ENCODE measurements at places on chromosomes 12 and 14.

GRCh38 chr14:28676479-28676878, 90.1 kb upstream of the FOXG1 start:
- no peak for DNase-seq

DNA sequence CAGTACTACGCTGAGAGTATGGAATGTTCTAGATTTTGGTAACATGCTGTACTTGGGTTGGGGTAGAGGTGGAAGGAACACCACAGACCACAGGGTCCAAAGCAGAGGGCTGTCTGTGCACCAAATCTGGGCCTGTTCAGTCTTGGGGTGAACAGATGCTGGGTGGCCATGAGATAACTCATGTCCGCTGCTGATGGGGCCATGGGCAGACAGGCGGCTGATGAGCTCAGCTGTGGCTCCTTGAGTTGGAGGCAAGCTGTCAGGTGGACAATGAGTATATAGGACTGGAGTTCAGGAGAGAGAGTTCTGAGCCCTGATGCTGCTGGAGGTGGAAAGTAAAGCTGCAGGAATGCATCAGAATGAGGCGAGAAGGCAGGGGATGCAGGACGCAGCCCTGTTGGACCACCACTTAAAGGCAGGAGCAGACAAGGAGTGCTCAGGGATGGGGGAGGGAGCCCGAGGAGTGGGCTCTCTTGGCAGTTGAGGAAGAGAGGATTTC, 6.2 kb downstream of the SMIM41 start:
- no peak for DNase-seq

DNA sequence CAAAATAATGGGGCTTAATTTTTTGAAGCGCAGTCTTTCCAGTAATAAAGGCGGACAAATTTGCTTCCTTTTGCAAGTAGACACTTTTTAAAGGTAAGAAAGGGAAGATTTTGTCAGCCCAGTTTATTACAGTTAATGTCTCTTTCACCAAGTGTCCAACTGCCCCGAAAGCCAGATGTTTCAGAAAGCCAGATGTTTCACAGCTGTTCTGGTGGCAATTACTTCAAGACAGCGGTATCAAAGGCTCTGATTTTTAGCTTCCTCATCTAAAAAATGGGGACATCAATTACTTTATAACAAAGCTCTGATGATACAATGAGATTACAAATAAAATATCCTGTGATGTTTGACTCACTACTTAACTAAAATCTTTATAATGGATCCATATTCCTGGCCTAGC, 1.0 kb downstream of the WBP11 start:
- no peak for DNase-seq

DNA sequence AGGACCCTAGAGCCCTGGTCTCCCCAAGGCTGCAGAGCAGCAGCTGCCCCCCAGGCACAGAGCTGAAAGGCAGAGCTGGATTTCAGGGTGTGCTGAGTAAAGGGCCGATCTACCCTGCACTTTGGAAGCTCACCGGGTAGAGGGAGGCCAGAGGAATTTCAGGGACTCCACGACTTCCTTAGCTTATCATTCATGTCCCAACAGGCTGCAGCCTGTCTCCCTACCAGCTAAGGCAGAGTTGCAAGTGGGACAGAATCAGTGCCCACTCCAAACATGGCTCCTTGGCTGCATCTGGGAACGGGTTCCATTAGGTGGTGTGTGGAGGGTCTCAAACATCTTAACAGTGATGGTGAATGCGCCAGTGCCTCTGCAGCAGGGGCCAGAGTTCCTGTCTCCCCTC, 27.5 kb downstream of the MMAB start:
- DNase-seq = no peak

GRCh38 chr14:57659052-57659451, 165.4 kb upstream of the CCDC198 start:
- no peak for DNase-seq

DNA sequence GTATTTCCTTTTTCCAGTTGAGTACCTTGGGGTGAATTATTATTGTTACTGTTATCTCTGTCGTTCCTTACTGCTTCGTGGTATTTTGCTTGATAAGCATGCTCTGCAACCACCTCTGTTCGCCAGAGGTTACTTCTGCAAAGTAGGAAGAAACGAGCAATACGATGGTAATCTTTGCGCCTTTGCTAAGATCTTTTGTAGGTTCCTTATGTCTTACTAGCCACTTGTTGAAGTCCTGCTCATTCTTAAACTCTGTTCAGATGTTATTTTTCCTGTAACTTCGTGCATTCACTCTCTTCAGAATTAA, 729 bp upstream of the M6PR start:
- DNase-seq = no peak

GRCh38 chr14:80605536-80605935, 336.0 kb downstream of the CEP128 start:
- no peak for DNase-seq

- no peak for DNase-seq
Measured at GRCh38 chr12:20451761-20452160, 83.4 kb downstream of the PDE3A start.

DNA sequence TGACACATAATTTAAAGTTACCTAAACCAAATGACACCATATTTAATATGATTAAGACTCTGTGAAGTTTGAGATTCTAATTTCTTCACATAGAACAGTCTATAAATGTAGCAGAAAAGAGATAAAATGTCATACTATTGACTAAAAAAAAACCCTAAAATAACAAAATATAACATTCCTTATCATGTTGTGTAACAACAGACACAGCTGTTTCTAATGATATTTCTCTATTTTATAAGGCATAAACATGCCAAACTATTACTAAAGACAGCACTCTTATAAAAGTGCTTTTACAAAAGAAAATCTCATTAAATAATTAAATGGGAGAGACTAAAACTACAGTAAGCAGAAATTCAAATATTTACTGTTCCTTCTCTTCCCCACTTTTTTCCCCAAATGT, 49.4 kb downstream of the NOVA1 start:
- DNase-seq = no peak

DNA sequence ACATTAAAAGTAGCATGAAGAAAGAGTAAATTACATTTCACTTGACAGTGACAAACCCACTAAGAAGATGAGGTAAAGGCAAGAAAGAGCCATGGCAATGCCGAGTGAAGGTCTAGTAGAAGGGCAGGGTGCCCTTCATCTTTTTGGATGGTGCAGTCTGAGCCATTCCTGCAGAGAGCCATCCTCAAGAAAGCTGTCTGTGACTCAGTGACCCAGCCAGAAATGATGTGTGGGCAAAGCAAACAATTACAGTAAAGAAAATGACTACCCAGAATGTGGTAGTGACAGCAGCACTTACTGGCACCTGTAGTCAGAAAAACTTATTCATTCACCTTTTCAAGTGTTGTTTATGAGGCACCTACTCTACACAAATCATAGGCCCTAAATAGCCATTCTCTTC, 281.7 kb downstream of the DUSP6 start:
- no peak for DNase-seq

DNA sequence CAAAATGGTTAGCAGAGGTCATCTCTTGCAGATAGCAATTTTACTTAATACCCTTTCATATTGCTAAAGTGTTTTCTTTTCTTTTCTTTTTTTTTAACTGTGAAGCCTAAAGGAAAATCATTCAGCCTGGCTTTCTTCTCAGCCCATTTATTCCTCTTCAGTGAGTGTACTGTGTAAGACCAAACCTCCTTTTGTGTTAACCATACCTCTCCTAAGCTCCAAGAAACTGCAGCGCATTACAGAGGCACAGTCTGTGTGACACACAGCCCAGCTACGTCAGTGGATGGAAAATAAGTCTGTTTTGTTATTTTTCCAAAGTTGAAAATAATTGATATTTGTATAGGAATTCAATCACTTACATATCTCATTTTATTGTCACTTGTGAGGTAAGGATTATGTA, 21.7 kb downstream of the DCAF5 start:
- no peak for DNase-seq

GRCh38 chr12:1204581-1205121, 213.6 kb downstream of the ERC1 start:
- no peak for DNase-seq

- DNase-seq = no peak
Measured at GRCh38 chr12:64029013-64029857, 184.7 kb downstream of the SRGAP1 start.

GRCh38 chr12:54352022-54352531, 12.2 kb downstream of the GPR84 start:
- no peak for DNase-seq

- DNase-seq = no peak
Measured at GRCh38 chr14:35414365-35414764, 9.8 kb upstream of the NFKBIA start.

DNA sequence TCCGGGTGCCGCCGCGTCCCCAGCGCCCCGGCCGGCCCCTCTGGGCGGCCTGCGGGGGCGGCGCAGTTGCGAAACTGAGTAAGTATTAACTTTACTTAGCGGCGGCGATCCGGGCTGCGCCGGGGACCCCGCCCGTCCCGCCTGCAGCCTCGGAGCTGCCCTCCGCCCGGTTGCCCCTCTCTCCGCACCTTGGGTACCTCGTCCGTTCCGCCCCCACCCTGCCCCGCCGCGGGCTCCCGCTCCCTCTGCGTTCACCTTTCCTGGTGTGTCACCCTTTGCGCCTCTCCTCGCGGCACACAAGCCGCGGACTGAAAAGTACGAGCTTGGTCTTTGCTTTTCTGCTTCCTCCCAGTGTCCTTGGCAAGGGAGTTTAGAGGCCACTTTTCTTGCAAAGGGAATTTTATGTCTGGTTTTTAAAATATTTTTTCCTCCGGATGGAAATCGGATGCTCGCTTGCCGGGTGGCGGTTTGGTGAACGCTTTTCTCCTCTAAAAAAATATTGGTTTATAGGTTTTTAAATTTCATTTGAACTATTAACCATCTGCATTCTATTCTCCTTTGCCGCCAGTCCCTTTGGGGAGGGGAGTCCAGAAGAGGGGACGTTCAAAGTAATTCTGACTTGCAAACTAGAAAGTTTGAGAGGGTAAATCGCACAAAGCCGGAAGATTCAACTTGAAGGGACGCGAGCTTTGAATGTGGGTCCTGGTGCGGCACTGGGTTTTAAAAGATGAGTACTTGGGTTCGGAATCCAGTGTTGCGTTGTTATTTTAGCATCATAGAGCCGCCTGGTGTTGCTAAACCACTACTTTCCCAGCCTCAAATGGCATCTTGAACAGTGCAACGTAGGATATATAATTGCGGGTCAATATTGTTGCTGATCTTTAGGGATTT, 834 bp downstream of the RASSF8 start:
- peak; percentile 34 for DNase-seq

DNA sequence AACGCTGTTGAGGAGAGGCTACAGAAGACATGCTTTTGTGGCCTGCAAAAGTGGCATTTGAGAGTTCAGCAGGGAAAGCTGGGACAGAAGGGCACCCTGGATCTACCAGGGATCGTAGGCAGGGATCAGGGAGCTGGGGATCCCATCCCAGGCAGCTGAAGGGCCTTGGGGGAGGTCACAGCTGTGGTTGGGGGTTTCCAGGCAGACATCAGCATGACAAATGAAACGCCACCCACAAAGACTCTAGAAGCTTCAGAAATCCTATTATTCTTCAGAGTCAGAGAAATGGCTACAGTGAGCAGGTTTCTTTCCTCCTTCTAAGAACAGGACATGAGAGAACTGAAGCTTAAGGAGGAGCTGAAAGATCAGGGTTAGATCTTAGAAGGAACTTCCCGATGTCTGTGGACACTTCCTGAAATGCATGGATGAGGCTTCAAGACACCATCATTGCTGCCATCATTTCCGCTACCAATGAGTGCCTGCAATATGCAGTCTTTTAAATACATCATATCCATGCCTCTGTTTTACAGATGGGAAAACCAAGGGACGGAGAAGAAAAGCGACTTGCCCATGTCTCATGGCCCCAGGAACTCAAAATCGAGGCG, 104.3 kb downstream of the RBM19 start:
- DNase-seq = no peak

GRCh38 chr12:14264778-14265177, 100.7 kb upstream of the ATF7IP start:
- DNase-seq = no peak

DNA sequence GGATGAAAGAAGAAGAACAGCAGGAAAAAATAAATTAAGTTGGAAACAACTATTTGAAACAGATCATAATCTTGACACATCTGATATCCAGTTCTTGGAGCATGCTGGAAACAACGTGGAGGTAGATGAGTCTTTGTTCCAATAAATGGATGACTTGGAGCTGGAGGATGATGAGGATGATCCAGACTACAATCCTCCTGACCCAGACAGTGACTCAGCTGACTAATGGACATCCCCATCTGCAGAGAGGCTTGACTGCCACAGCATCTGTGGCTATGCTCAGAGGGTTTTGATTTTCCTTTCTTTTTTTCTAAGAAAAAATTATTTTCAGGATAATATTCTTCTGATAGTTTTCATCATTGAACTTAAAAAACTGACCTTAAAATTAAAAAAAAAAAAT, 6.2 kb upstream of the ZDHHC17 start:
- DNase-seq = no peak

GRCh38 chr12:93541578-93542225, 30.8 kb upstream of the SOCS2 start:
- no peak for DNase-seq

- DNase-seq = no peak
Measured at GRCh38 chr14:57287745-57288144, 19.0 kb downstream of the AP5M1 start.

- DNase-seq = no peak
Measured at GRCh38 chr12:101855976-101856375, 21.4 kb upstream of the DRAM1 start.

DNA sequence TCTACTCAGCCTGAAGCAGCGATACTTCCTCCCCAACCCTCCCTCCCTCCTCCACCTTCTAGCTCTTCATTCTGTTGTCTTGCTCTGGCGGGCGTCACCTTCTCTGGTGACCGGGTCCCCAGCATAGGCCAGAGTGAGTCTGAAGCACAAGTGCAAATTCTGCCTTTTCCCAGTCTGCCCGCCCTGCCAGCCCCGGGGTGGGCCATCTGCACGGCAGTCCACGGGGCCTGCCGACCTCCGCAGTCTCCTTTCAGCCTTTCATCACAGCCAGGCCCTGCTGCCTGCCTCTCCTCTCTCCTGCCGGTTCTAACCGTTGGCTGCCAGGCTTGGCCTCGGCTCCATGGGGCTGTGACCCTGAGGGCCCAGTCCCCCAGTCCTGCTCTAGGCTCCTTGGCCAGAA, 58.7 kb downstream of the TESC start:
- DNase-seq = no peak

DNA sequence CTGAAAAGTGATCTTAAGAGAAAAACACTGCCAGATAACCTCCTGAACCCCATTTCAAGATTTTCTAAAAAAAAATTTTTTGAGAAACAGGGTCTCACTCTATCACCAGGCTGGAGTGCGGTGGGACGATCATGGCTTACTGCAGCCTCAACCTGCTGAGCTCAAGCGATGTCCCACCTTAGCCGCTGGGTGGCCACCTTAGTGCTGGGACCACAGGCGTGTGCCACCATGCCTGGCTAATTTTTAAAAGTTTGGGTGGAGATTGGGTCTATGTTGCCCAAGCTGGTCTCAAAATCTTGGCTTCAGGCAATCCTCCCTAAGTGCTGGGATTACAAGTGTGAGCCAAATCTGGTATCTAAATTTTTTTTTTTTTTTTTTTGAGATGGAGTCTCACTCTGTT, 3.4 kb downstream of the PNMA1 start:
- no peak for DNase-seq

Data from brain pericyte (primary cell).